ENCODE measurements at places on chromosomes 16 and 17.

GRCh38 chr16:60739737-60740683 is 1296.2 kb downstream of the CDH8 start:
- no peak for DNase-seq

DNA sequence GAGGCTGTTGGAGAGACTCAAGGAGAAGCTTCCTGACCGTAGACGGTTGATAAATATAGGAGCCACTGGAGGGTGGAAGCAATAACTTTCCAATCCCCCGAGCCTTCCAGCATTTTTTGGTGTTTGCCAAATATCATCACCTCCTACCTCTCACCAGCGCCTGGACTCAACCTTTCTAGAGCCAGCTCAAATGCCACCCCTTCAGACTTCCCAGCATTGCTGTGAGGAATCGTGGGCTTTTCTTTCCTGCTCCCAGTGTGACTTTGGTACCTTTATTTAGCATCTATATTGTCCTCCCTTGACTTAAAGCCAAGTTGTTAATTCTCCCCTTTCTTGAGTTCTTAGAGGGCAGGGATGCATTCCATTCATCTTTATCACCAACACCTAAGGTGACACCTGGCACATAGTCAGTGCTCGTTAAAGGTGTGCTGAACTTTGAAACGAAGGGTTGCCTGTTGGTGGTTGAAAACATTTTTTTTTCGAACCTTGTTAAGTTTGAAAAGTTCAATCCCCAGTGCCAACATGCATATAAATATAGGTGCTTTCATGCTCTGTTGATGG is 35.3 kb upstream of the CCR7 start:
- no peak for DNase-seq

DNA sequence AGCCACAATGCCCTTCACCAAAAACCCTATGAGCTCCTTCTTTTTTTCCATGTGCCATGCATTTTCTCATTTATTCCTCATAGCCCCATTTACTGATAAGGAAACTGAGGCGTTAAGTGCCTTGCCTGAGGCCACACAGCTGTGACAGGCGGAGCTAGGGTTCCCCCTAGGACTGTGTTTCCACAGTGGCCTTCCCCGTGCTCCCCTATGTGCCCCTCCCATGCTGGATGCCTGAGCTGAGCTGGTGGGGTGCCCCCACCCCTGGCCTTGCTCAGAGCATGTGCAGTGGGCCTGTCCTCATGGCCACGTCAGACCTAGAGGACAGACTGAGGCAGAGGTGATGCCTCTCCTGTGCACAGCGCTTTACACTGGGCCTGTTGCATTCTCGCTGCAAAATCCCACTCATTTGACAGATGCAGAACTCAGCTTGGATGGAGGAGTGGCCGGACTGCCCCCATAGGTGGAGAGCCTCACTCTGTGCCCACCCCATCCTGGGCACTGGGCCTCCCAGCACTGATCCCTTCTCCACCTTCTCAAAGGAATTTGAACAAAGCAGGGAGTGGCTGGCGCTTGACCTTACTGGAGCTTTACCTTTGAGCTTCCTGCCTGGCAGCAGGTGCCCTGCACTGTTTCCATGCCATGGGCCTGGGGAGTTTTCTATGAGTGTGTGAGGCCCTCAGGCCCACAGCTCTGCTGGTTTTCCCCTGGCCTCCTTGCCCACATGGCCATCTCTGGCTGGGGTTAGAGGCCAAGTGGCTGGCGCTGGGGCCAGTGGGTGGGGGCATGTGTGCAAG is 2.6 kb downstream of the MAP2K3 start:
- no peak for DNase-seq

GRCh38 chr16:89050868-89051311 is 42.8 kb upstream of the ACSF3 start:
- DNase-seq = no peak

DNA sequence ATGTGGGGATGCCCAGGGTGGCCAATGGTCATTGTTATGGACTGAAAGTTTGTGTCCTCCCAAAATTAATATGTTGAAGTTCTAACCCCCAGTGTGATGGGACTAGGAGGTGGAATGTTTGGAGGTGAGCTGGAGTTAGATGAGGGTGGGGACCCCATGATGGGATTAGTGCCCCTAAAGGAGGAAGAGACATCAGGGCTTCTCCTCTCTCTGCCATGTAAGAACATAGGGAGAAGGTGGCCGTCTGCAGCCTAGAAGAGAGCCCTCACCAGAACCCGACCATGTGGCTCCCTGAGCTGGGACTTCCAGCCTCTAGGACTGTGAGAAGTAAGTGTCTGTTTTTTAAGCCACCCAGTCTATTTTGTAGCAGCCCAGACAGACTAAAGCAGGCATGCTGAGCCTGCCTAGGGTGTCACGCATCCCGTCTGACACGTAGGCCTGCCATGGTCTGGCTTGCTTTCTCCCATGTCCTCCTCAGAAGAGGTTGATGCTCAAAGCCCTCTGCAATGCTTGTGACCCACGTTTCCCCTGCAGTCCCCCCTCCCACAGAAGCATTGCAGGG is 4.0 kb upstream of the PRPSAP1 start:
- no peak for DNase-seq

DNA sequence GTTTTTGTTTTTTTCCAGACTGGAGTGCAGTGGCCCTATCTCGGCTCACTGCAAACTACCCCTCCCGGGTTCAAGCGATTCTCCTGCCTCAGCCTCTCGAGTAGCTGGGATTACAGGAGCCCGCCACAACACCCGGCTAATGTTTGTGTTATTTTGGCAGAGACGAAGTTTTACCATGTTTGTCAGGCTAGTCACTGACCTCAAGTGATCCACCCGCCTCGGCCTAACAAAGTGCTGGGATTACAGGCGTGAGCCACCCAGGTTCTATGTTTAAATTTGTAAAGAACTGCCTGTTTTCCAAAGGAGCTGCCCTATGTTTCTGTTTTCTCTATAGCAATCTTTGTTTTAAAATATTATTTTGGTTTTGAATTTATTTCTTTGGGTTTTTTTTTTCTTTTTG is 13.8 kb upstream of the C16orf87 start:
- no peak for DNase-seq

GRCh38 chr16:89219365-89219764 is 1.9 kb downstream of the ZNF778 start:
- DNase-seq = no peak

DNA sequence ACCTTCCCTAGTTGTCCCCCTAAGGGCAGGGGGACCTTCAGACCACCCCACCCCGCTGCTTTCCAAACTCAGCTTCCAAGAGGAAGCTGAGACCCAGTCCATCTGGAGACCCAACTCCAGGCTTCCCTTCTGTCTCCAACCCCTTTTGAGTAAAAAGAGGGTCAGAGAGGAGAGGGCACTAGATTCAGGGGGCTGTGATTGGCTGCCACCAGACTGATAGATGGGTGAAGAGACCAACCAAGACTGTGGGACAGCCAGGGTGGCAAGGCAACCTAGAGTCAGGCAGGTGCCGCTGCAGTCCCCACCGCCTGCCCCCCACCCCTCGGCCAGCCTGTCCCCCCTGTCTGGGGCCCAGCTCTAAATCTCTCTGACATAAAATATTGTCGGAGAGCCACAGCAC is 92.5 kb downstream of the SDK2 start:
- no peak for DNase-seq

DNA sequence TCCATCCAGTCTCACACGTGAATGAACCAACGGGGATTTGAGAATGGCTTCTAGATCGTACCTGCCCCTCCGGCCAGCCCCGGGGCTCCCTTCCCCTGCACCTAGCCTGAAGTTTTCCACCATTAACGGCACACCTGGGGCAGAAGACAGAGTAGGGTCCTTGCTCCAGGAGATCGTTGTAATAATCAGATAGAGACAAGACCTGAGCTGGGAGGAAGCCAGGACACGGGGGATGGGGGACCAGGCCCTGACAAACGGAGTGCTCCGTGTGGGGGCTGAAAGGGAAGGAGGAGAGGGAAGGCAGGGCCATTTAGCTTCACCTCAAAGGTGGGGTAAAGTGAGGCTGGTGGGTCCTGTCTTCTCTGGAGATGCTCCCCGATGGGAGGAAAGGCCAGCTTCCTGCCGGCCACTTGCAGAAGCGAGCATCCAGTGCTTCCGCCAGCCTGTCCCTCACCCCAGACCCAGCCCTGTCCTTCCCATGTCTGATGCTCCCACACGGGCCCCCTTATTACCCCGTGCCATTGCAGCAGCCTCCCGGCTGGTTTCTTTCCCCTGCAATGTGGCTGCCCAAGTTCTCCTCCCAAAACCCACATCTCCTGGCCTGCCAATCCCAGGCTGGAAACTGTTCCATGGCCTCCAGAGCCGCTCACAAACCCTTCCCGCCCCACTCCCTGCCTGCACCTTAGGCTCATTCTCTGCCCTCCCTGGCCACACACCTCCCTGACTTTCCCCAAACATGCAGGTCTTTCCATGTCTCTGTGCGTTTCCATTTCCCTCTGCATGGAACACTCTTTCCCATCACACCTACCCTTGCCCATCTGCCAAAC is 79.3 kb downstream of the MRC2 start:
- no peak for DNase-seq

DNA sequence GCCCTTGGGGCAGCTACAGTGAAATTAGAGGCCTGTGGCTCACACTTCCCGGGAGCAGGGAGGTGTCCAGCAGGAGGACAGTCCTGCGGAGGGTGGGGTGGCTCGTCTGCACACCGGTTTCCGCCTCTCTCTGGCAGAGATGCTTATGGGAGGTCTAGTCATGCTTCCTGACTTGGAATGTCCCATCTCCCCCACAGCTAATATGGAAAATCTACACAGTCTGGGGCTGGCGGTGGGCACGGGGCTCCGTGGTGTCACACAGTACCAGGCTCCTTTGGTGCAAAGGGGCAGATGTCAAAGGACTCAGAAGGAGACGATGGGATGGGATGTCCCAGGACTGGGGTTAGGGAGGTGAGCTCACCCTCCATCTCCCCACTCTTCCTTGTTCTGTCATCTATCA is 44.1 kb upstream of the DOC2B start:
- DNase-seq = no peak

GRCh38 chr16:74304835-74305176 is 8.2 kb downstream of the PSMD7 start:
- no peak for DNase-seq

GRCh38 chr16:19136549-19137196 is 22.9 kb downstream of the ITPRIPL2 start:
- DNase-seq = no peak

GRCh38 chr17:49694847-49695697 is 12.7 kb downstream of the SLC35B1 start:
- no peak for DNase-seq

GRCh38 chr16:54280751-54281150 is 5.8 kb downstream of the IRX3 start:
- no peak for DNase-seq

GRCh38 chr16:50006964-50007363 is 18.1 kb upstream of the CNEP1R1 start:
- DNase-seq = no peak

DNA sequence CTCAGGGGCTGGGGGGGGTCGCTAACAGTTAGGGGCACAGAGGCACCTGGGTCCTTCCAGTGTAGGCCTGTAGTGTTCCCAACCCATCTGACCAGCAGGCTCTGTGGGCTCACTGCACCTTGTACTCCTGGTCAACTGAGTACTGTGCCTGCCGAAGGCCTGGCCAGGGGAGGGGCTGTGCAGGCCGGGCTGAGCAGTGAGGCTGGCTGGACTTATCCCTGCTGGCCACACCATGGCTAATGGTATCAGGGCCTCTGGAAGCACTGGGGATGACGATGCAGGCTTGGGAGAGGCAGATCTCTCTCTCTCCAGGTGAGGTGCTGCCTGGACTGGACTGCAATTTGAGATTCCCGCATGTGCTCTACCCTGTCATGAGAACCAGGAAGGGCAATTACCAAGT is 58.9 kb upstream of the SDK2 start:
- no peak for DNase-seq

DNA sequence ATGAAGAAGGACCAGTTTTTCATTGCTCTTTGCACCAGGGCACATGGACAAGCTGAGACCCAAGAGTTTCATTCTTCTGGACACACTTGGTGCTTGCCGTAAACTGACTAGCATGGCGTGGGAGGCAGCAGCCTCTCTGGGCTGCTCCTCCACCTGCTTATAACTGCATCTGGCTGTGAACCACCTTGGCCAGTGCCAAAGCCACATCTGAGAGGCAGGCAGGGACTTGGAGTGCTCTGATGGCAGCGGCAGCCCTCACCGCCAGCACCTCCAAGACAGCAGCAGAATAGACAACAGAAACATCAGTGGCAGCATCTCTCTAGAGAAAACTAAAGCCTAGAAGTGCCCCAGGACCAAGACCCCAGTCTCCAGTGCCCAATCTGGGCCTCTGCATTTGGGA is 4.7 kb downstream of the KRT37 start:
- no peak for DNase-seq

All from NCI-H2081 treated with DMSO at 0.1 percent for 48 hours (cell line).